ENCODE measurements at places on chromosomes 4 and X.

GRCh38 chrX:17968367-17968766 lies 107.3 kb upstream of the RAI2 start:
- DNase-seq = no peak

DNA sequence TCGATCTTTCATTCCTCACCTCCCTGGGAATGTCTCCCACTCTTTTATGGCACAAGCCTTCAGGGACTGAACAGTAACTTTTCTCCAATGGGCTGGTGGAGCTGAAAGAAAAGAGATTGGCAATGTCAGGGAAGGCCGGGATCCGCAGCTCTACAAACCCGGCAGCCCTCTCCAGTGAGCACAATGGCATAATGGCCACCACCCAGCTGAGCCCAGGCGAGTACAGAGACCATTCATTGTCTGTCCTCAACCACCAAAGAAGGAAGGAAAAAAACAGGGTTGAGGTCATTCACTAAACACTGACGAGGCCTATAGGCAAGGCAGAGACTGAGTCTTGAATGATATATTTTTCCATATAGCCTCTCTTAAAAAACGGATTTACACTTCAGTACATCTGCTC lies 3.6 kb downstream of the GEMIN8 start:
- no peak for DNase-seq

DNA sequence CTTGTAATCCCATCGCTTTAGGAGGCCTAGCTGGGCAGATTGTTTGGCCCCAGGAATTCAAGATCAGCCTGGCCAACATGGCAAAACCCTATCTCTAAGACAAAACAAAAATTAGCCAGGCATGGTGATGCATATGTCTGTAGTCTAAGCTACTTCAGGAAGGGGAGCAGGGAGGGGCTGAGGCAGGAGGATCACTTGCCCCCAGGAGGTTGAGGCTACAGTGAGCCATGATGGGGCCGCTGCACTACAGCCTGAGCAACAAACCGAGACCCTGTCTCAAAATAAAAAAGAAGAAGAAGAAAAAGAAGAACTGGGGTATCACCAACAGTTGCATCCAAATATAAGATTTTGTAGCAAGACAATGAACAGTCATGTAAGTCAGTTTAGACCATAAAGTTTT lies 47.3 kb upstream of the NFKB1 start:
- no peak for DNase-seq

DNA sequence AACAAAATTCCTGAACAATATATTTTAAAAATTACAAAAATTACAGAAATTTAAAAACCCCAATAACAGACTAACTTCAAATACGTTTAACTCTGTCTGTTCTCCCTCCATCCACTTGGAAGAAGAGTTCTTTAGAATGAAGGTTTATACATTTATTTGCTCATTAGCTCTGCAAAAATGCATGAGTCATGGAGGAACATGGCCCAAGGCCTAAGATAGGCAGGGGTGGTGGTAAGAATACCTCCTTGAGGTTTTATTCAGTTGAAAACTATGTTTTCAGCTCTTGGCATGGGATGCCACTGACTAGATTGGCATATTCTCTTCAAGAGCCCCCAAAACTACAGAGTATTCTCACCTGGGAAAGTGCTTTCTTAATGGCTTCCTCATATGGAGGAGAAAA lies 8.8 kb upstream of the LRRC66 start:
- DNase-seq = no peak

DNA sequence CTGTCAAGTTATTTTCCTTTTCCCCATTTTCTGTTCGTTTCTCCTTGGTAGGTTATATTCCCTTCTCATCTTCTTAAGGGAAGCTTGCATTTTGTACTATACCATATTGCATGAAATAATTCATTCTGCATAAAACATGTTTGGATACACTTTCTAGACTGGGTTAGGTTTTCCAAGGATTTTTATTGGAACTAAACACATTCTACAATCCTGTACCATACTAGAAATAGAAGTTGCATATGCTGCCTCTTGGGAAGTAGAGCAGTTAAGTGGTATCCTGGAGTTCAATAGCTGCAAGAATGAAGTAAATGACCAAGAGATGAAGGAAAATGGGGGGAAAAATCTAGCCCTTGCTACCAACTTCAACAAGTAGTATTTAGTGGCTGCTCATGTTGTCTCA lies 393.7 kb upstream of the SLIT2 start:
- no peak for DNase-seq

DNA sequence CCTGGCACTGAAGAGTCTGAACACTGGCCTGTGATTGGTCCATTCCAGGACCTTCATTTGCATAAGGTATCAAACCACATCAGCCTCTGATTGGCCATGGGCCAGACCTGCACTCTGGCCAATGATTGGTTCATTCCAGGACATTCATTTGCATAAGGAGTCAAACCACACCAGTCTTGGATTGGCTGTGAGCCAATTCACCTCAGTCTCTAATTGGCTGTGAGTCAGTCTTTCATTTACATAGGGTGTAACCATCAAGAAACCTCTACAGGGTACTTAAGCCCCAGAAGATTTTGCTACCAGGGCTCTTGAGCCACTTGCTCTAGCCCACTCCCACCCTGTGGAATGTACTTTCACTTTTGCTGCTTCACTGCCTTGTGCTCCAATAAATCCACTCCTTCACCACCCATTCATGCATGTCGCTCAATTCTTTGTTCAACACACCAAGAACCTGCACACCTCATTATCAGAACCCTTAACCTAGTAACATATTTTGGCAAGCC lies 14.2 kb upstream of the HERC5 start:
- DNase-seq = no peak

DNA sequence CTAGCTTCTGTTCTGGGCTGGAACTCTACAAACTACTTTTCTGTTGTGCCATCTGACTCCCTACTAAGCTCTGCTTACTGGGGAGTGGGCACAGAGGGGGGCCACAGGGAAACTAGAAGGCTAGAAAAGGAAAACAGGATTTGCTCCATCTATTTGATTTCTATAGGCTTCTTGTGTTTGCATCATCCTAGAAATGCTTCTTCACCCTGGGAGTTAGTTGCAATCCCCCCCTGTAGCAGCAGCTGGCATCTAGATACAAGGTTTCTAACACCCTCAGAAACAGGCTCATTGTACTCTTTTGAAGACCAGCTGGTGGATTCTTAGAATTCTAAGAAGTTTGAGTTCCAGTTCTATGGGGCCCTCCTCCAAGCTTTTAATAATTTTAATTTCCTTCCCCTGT lies 213.4 kb downstream of the TMA16 start:
- no peak for DNase-seq

GRCh38 chr4:118752551-118752950 lies 67.4 kb downstream of the METTL14 start:
- DNase-seq = no peak

DNA sequence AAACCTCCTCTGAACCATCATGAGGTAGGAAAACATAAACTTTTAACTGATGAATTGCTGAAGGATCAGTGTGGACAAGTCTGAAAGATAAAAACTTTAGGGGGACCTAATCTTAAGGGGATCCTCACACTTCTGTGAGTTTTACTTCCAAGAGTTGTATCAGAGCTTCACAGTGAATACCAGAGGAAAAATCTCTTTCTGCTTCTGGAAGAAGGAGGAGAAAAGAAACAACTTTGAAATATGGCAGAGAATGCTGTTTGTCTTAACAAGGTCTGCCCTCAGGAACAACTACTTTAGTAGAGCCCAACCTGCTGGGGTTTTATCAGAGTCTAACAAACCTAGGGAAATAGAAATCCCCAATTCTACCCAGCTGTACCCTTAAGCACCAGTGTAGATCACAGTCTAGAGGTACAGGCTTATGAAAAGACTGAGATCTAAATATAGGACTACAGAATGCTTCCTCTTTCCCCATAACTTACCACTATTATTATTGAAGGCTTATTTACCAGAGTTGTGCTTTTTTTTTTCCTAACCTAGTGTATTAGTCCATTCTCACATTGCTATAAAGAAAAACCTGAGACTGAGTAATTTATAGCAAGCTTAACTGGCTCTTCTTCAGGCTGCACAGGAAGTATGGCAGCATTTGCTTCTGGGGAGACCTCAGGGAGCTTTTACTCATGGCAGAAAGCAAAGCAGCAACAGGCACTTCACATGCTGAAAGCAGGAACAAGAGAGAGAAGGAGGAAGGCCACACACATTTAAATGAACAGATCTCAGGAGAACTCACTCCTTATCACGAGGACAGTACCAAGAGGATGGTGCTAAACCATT lies 167.9 kb downstream of the CAMK2D start:
- DNase-seq = no peak

- no peak for DNase-seq
Measured at GRCh38 chr4:22877486-22878052, 184.8 kb downstream of the GBA3 start.

DNA sequence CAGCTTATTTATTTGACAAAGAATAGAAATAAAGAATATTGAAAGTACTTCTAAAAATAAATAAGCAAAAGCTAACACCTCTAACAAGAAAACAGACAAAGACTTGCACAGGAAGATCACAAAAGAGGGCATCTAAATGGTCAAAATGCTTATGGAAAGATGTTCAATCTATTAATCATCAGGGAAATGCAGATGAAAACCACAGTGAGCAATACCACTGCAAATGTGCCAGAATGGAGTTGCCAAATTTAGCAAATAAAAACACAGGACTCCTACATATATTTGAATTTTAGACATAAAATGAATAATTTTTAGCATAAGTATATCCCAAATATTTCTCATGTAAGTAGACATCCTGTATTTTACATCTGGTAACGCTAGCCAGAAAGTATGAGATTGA lies 56.1 kb upstream of the HPGD start:
- no peak for DNase-seq

DNA sequence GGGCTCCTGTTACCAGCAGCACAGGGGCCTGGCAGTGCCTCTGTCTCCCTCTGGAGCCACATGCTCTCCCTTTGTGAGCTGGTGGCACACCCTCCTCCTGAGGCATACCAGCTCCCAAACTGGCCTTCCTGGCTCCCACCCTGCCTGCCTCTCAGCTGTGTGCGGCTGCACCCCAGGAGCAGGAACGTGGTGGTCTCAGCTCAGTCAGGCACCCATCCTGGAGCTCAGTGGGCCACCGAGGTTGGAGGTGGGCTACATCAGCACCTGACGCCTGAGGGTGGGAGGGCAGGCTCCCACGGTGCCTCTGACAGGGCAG lies 85.9 kb upstream of the NKX1-1 start:
- DNase-seq = no peak

DNA sequence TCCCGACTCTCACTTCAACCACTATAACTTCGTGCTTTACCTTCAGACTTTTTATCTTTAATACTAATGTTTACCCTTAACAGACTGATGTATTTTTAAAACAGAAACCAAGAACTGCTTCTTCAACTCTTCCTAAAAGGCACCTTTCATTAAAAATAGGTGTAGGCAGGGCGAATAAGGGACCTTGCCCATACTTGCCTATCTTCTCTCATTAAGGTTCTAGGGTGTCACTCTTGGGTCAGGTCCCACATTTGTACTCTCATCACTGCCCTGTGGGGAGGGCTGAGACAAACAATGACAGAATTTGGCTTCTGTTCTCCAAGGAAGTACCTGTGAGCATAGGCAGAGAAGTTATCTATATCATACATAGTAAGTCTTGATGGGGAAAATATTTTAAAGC lies 69.7 kb downstream of the ANKRD50 start:
- DNase-seq = no peak

DNA sequence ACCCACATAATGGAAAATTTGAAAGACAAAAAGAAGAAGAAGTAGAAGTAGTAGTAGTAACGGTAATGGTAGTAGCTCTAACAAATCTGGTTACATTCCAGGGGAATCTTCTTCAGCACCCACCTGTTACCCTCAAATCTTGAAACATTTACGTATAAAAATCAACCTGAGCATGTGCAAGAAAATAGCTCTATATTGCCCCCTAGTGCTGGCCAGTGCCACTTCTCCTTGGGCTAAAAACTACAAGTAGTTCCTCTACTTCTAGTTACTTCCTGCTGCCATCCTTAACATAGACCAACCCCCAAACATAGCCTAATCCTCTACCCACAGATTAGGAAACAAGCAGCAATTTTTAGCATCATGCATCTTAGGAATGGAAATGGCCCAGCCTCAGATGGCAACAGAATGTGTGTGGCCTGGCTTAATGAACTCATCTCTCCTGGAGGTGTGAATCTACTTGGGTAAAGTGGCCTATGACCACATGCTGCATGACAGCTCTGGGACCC lies 3.1 kb downstream of the PDGFC start:
- peak; percentile 89 for DNase-seq

GRCh38 chr4:40395908-40396793 lies 61.0 kb downstream of the CHRNA9 start:
- peak; percentile 75 for DNase-seq

GRCh38 chrX:135331525-135331924 lies 22.2 kb downstream of the ETDC start:
- DNase-seq = no peak

DNA sequence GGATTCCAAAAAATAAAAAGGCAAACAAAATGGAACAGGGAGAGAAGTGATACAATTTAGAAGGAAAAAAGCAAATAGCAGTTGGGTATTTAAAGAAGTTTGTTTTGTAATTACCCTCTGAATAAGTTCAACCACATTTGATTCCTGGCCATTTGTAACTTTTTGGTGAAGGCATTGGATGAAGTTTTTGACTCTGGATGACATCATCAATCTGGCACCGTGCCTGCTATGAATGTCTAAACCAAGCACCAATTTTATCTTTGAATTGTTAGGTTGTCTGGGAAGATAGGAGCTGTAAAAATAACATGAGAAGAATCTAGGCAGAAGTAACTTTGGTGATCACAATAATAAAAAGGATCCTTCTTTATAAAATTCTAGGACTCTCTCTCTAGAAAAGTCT lies 29.5 kb downstream of the TMPRSS11A start:
- no peak for DNase-seq

GRCh38 chrX:8192276-8192675 lies 21.2 kb upstream of the VCX2 start:
- no peak for DNase-seq

All from kidney glomerular epithelial cell (primary cell).